ENCODE measurements at places on chromosomes 3 and 15.

- DNase-seq, result peak; percentile 67
Observed at GRCh38 chr15:39874890-39875549, 45.0 kb downstream of the GPR176 start.

DNA sequence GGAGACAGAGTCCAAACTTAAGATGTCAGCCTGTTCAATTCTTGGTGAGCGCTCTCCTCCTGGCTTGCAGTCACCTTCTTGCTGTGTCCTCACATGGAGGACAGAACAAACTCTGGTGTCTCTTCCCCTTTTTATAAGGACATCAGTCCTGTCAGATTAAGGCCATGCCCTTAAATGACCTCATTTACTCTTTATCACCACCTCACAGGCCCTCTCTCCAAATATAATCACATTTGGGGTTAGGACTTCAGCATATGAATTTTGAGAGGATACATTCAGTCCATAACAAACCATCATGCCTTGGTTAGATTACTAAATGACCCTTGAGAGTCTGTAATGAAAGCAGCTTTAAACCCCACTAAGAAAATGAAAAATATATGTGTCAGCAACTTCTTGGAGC lies 175.2 kb downstream of the TAFA4 start:
- DNase-seq, result no peak

- no peak for DNase-seq
Observed at GRCh38 chr15:95106801-95107200, 875.4 kb downstream of the MCTP2 start.

GRCh38 chr3:180417241-180417640 lies 184.7 kb upstream of the TTC14 start:
- DNase-seq, result no peak

DNA sequence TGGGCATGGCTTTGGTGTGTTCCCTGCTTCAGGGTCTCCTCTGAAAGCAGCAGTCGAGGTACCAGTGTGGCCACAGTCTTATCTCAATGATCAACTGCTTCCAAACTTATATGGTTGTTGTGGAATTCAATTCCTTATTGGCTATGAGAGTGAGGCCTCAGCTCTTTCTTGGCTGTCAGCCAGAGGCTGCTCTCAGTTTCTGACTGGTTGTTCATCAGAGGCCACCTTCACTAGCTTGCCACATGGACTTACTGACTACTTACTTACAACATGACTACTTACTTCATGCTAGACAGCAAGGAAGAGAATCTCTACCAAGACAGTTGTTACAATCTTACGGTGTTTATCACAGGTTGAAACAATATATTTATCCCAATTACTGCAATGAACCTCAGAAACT lies 789.2 kb downstream of the DIPK2A start:
- no peak for DNase-seq

- DNase-seq, result no peak
Observed at GRCh38 chr15:81516461-81516860, 142.4 kb upstream of the TMC3 start.

DNA sequence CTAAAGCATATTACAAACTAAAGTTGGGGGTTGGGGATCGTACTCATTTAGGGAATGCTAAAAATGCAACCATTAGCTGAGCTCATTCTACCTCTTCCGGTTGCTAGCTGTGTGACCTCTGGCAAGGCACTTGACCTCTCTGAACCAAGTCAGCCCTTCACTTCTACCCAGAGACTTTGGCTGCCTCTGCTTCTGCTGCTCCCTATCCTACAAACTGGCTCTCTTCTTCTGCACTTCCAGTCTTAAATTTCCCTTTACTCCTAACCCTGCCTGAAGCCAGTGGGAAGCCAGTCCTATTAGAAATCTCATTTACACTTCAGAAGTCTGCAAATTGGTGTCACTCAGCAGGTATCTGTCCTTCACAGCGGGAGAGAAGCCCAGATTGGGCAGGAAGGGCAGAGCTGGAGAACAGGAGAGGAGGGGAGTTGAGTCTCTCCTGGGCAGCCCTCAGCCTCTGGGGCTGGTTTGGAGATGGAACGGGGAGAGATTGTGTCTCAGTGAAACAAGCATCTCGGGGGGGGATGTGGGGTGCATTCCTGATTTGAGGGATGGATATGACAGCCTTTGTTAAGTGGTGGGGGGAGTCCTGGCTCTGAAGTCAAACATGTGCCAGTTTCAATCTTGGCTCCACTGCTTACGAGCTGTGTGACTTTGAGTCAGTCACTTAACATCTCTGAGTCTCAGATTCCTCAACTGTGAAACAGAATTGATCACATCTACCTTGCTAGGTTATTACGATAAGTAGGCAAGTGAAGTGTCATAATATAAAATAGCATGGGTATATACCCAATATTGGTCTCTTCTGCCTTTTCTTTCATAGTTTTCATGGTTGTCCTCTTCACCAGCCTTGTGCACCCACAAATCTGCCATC lies 7.8 kb upstream of the AEN start:
- peak; percentile 16 for DNase-seq

- no peak for DNase-seq
Observed at GRCh38 chr3:79930196-79930595, 162.4 kb upstream of the ROBO1 start.

GRCh38 chr3:184238246-184238818 lies 8.9 kb downstream of the VWA5B2 start:
- DNase-seq, result no peak

- no peak for DNase-seq
Observed at GRCh38 chr3:174891524-174892203, 32.5 kb downstream of the NAALADL2 start.

DNA sequence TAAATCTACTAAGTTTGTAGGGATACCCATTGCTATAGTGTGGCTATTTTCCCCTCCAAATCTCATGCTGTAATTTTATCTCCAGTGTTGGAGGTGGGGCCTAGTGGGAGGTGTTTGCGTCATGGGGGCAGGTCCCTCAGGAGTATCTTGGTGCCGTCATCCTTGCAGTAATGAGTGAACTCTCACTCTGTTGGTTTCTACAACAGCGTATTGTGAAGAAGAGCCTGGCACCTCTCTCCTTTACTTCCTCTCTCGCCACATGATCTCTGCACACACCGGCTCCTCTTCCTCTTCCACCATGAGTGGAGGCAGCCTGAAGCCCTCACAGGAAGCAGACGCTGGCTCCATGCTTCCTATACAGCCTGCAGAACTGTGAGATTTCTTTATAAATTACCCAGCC lies 34.0 kb upstream of the TRPM1 start:
- DNase-seq, result no peak
